Gastrocnemius medialis (tissue), 4 donors: ENCODE measurements at places on chromosomes 5 and 9. TPM values are rescaled to one million over a fixed set of nuclear protein-coding genes. Genes with fewer than 3 reads are reported as not detected.

The LRRC70 gene
- total RNA-seq = 0.13 TPM

The RASGRF2 gene
- total RNA-seq = 3.9 TPM

The LMNB1 gene
- total RNA-seq = not detected

The RGS7BP gene
- total RNA-seq = 0.16 TPM

The PDCD1LG2 gene
- 1.7 TPM for total RNA-seq

The STPG3 gene
- total RNA-seq = not detected
